ENCODE measurements at places on chromosomes 5 and 9.

DNA sequence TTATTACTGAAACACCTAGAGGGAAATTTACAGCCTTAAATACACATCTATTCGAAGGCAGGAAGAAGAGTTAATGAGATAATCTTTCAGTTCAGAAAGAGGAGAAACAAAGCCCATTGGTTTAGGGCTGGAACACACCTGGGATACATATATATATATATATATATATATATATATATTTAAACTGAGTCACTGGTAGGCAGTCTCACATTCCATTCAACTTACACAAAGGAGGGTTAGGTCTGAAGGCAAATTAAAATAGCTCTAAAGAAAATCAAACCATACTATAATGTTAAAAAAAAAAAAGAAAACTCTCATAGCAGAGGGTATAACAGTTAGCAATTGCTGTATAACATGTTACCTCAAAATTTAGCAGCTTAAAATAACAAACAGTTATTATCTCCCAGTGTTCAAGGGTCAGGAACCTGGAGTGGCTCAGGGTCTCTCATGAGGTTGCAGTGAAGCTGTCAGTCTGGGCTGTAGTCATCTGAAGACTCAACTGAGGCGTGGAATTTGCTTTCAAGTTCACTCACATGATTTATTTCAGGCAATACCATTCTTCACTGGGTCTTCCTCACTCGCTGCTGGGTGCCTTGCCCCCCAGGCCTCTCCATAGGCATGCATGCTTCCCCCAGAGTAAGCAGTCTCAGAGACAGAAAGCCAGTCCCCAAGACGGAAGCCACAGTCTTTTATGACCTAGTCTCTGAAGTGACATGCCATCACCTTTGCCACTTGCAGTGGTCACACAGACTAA, 332.8 kb downstream of the NSG2 start:
- DNase-seq = no peak

GRCh38 chr5:9380109-9380508, 165.8 kb downstream of the SEMA5A start:
- DNase-seq = no peak

DNA sequence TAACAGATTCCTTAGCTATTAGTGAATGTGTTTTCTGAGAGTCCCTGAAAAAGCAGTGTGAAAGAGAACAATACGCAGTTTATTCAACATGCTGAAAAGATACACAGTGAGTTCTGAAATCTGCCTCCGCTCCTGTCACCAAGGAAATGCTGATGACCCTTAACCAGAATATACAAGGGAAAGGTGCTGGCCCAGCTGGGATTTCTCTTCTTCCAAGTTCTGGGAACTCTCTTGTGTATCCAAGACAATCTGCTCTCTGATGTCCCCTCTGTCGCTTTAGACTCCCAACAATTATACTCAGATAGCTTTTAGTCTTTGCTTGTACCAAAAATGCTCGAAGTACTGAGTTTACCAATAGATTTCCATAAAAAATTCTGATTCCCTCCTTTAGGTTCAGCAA, 214.9 kb downstream of the TMEM167A start:
- DNase-seq = no peak

- DNase-seq = no peak
These were observed 56.1 kb upstream of the CCDC112 start for GRCh38 chr5:115352571-115352970.

GRCh38 chr9:116288658-116289057, 135.1 kb downstream of the PAPPA start:
- no peak for DNase-seq

GRCh38 chr9:93210324-93210973, 26.5 kb downstream of the WNK2 start:
- no peak for DNase-seq

GRCh38 chr5:160155017-160155750, 35.9 kb upstream of the PWWP2A start:
- DNase-seq = no peak

- DNase-seq = peak; percentile 35
These were observed 121.2 kb downstream of the CEMIP2 start for GRCh38 chr9:71647094-71647591.

DNA sequence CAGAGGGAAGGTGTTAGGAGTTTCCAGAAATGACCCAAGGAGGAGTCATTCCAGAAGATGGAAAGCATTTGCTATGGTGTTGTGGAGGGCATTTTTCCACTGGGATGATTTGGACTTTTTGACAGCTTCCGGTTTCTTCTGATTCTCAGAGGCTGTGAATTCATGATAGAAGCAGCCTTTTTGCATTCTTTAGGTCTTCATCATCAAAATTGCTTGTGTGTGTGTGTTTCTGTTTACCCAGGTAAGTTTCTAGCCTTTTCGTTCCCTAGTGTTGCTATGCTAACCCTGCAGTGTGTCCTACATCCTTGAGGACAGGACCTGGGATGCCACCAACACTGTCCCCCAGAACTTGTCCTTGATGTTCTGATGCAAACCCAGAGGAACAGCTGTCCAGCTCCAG, 19.6 kb downstream of the IRX1 start:
- DNase-seq = no peak

DNA sequence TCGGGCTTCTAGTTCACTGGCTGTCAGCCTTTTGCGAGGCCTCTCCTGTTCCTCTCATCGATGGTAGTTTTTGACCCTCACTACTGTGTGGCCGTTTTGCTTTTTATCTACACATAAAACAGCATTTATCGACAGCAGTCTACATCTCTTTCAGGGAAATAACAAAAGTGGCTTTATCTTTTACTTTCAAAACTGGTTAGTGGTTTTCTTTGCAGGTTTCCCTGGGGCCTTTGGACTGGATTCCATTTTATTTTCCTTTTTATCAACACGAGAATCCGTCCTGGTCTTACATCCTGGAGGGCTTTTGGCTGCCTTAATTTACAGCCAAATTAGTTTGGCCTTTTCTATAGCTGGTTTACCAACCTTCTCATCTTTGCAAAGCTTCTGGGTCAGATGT, 793 bp upstream of the PKD2L2 start:
- DNase-seq = no peak

DNA sequence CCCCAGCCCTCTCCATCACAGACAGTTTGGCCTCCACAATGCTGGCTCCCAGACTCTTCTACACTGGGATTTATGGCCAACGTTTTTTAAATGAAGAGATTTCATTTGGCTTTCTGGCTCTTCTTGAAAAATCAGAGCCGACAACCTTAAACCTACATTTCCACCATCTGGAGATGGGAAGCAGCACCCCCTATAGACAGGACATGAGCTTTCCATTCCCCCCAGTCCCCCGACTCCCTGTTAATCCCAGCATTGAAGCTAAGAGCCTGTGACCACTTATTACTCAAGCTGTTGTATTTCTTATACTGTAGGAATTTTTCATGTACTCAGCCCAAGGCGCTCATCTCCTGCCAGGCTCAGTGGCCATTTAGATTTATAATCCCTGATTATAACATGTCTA, 34.0 kb upstream of the AFAP1L1 start:
- no peak for DNase-seq

DNA sequence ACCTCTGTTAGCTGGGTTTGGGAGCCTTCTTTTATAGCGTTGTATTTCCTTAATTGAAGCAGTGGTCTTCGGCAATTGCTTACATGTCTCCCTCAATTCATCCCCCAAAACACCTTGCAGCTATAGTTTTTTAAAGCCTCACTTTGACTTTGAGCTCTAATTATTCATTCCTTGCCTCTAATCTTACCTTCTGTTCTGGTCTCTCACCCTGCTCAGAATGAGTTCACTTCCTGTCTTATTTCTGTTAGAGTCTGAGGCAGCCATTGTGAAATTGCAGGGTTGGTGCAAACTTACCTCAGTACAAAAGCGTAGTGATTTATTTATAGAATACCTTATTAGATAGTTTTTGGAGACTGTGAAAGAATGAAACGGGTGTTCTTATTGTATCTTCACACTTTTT, 35.0 kb downstream of the AOPEP start:
- no peak for DNase-seq

DNA sequence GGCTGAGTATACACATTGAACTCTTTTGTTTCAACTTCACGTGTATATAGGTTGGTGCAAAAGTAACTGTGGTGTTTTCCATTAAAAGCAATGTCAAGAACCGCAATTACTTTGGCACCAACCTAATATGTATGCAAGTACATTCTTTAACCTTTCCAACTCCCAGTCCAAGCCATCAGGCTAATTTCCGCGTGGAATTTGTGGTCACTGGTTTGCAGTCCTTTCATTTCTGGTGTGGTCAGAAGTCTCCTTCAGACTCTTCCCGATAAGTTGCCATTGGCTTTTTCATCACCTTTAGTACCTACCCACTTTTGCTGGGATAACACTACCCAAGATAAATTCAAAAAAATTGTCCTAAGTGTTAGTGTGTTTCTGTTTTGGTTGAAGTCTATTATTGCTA, 84.0 kb downstream of the RGS3 start:
- no peak for DNase-seq

- DNase-seq = no peak
These were observed 70.1 kb downstream of the NDFIP1 start for GRCh38 chr5:142178651-142179050.

- DNase-seq = peak; percentile 81
These were observed 81.6 kb upstream of the NFIB start for GRCh38 chr9:14395317-14396082.

DNA sequence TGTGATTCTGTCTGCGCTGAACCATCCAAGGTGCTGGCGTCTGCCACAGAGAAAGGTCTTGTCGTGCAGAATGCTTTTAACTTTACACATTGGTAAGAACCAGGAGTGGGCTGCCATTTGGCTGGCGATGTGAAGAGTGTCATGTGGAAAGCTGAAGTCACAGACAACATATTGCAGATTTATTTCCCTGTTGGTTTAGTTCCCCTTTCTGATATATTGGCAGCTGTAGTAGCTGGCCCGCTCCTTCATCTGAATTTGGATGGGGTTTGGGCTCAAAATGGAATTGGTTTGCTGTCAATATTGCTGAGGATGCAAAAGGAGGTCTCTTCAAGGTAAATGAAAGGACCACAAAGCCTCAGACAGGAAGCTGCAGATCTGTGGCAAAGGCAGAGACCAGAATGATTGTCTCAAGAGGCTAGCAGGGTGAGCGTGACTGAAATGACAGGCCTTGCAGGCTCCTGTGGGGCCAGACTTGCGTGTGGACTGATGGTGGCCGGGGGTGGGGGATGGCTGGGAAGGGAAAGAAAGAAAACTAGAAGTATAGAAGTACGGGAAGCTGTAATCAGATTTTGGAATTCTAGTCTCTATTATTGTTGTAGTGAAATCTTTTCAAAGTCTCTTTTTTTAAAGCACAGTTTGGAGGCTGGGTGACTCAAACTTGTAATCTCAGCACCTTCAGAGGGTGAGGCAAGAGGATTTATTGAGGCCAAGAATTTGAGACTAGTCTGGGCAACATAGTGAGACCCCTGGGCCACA, 25.1 kb upstream of the CD180 start:
- DNase-seq = no peak

DNA sequence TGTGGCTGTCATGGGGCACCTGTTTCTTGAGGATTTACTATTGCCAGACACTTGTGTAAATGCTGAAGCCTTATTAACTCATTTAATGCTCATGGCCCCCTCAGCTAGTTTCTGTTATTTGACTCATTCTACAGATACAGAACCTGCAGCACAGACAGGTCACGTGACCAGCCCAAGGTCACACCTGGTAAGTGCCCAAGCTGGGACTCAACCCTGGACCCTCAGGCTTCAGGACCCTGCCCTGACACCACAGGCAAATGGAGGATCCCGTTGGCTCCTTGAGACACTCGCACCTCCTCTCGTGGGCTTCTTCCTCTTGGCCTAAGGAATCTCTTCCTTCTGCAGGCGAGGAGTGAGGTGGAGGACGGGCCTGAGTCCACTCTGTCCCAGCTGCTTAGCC, 10.6 kb upstream of the NEURL1B start:
- DNase-seq = no peak

- DNase-seq = no peak
These were observed 155.8 kb upstream of the ZNF608 start for GRCh38 chr5:124902097-124902821.

GRCh38 chr5:50745221-50745910, 78.9 kb downstream of the PARP8 start:
- DNase-seq = no peak

DNA sequence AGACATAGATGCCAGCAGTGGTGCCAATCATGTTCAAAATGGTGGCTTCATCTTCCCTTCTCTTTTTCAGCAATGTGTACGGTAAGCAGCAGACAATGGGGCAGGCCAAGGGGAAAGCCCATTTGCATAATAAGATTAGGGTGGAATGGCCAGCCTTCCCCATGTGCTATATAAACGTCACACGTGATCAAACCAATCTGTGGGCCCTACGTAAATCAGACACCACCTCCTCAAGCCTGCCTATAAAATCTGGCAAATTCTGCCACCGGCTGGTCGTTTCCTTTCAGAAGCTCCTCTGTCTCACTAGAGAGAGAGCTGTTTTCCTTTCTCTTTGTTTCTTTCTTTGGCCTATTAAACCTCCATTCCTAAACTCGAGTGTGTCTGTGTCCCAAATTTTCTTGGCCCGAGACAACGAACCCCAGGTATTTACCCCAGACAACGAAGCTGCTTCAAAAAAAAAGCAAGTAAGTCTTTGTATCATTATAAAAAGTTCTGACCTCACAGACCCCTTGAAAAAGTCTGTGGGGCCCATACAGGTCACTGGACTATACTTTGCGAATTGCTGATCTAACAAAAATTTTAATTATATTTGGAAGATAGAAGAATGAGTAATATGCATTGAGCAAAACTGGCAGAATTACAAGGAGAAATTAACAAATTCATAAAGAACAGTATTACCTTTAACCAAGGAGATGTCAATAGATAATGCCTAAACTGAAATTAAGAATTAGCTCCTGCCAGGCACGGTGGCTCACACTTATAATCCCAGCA, 15.2 kb downstream of the ZBTB5 start:
- peak; percentile 75 for DNase-seq

DNA sequence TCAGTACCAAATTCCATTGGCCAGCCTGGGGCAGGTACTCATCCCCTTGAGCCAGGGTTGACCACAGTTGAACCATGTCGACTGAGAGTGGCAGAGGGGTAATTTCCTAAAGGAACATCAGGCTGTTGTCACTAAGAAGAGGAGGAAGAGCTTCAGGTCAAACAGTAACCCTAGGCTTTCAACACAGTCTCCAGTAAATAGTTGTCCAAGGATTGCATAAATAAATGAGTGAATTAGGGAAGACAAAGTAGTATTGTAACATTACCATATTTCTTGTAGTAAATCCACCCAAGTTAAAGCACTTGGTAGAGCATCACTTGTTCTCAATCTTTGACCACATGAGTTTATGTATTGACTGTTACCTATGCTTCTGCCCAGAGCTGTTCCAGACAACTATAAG, 7.4 kb downstream of the PSAT1 start:
- no peak for DNase-seq

Data from head of caudate nucleus (tissue), 42 donors.